ENCODE measurements at places on chromosomes 11 and 22. TPM values are rescaled to one million over a fixed set of nuclear protein-coding genes. Genes with fewer than 3 reads are reported as not detected.

Gene PLAAT5
- total RNA-seq = 1.2 TPM

Gene OR51I1
- not detected for total RNA-seq

Gene PAMR1
- total RNA-seq = 17.9 TPM

Gene RAB3IL1
- 8.3 TPM for total RNA-seq

Gene MIOX
- not detected for total RNA-seq

Gene CBLIF
- not detected for total RNA-seq

Gene TSPAN18
- 7.4 TPM for total RNA-seq

Gene MRGPRX3
- total RNA-seq = not detected

Gene PRR5
- total RNA-seq = 74.8 TPM

Gene GRAP2
- not detected for total RNA-seq

Gene OR6T1
- not detected for total RNA-seq

Gene ANKK1
- 0.11 TPM for total RNA-seq

Gene CHCHD10
- total RNA-seq = 189 TPM

Gene PKDREJ
- 0.05 TPM for total RNA-seq

Gene DDIAS
- 20.1 TPM for total RNA-seq

Gene SOX6
- total RNA-seq = 24.0 TPM

Gene OR51G2
- not detected for total RNA-seq

Gene KRTAP5-2
- not detected for total RNA-seq

Gene MN1
- 0.32 TPM for total RNA-seq

Gene RASGRP2
- total RNA-seq = 4.0 TPM

Gene PHOX2A
- total RNA-seq = not detected

Gene SLC35E4
- total RNA-seq = 0.74 TPM

Gene OR51E2
- not detected for total RNA-seq

Gene THRSP
- total RNA-seq = 0.25 TPM

Gene CYTH4
- not detected for total RNA-seq

Gene C11orf16
- total RNA-seq = not detected

Gene PGR
- total RNA-seq = not detected

Gene HMOX1
- total RNA-seq = 93.0 TPM

Gene MAJIN
- total RNA-seq = not detected

Gene HORMAD2
- 3.1 TPM for total RNA-seq

Gene P4HA3
- total RNA-seq = not detected

Gene GRAMD1B
- total RNA-seq = 1.5 TPM

Gene C11orf91
- total RNA-seq = not detected

Gene IGLL5
- total RNA-seq = not detected

Gene CYP2R1
- 34.5 TPM for total RNA-seq

Gene HTR3B
- total RNA-seq = not detected

Gene HBB
- total RNA-seq = not detected

Gene RIMBP3C
- 0.12 TPM for total RNA-seq
